ENCODE measurements at places on chromosomes 4 and X.

GRCh38 chrX:139831675-139832456 is 101.0 kb downstream of the ATP11C start:
- no peak for DNase-seq

DNA sequence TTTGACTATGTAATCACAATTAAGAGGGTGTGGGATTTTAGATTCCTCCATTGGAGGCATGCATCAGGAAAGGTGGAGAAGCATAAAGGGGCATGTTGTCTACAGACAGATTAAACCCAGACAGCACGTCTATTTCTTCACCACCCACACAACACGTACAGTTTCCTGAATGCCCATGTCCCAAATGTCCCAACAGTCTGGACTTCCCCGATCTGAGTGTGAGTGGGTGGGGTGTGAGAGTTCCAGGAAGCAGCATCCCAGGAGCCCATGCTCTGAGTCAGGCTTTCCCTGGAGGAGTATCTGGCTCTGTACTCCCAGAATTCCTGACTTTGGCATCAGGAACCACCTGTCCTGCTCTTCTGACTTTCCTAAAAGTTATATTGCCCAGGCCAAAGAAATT is 30.8 kb upstream of the NDP start:
- no peak for DNase-seq

DNA sequence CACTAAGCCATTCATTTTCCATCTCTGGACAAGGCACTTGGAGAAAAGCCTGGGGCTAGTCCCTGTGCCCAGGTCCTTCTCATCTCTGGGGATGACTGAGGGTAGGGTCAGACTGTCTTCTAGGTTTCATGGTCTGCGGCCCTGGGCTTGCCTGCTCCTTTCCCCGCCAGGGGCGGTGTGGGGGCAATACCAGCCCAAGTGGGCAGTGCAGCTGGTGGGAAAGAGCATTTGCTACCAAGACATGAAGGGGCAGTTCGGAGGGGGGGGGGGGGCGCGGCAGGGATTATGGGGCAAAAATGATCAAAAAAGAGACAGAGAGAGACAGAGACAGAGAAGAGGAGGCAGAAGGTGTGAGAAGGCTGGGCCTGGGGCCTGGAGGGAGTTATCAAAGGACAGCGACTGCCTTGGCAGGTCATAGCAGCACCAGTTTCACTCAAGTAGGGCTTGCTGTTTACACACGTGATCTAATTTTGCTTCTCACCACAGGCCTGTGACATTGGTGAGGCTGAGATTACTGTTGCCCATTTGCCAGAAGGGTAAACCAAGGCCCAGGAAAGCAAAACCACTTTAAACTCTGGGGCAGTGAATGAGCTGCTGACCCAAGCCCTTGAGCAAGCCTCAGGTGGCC is 56.1 kb downstream of the PJA1 start:
- DNase-seq = no peak

GRCh38 chr4:8547912-8548730 is 32.1 kb upstream of the GPR78 start:
- DNase-seq = no peak

DNA sequence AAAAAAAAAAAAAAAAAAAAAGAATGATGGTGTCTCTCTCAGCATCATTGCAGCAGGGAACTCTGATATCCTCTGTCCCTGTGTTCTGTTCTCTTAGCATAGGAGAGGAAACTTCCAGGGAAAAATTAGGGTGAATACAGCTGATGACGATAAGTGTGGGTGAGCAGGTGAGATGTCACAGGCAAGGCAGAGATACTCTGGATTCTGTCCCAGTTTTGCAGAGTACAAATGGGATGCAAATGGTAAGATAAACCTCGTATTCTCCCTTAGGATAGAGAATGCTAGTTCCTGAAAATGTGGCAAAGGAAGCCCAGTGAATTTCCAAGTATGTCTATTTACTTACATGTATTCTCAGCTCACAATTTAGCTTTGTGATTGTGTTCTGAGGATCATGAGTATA is 671.6 kb upstream of the BOD1L1 start:
- DNase-seq = no peak

DNA sequence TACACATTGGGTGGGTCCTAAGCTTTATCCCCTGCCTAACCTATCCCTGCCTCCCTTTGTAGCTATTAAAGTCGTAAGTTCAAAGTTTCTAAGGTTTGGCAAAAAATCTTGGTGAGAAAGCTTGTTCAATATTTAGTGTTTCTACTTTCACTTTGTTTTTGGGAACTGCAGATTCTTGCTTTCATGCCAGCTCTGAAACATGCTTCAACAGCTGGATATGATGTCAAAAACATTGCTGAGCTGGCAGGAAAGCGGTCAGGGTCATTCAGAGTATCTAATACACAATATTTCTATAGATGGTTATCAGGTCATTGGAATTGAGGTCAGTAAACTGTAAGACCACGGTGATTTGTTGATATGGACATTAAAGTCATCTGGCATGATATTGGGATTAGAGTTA is 19.7 kb downstream of the CENPI start:
- DNase-seq = no peak

- DNase-seq = no peak
Measured at GRCh38 chr4:10611673-10612072, 72.9 kb downstream of the CLNK start.

DNA sequence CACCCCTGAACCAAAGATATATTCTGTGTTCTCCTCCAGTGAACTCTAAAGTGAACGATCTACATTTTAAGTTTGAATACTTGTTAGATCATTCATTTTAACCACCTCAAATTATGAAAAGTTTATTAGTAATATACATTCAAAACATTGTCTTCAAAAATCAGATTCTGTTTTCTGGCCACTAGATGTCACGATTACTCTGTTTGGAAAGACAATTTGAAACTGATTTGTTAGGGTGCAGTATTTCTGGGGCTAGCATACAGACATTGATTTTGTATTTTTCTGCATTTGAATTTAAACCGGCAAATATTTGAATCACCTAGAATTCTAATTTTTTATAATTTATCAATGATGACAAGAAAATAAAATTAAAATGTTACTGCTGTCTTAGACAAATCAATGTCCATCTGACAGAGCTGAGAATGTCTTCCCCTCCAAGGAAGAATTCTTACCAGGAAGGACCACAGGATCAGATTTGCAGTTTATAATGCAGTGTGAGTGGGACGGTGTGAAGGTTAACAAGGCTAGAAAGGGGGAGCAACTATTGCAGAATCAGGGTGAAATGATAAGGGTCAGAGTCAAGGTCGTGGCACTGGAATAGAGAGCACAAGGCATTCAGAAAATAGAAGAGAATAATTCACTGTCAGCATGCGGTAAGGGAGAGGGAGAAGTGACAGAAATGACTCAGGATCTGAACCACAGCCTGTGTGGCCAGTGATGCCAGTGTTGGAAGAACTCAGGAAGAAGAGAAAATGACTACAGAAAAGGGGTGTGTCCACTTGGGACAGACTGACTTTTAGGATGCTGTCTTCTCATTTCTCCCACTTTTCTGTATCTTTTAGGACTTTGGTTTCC is 91.6 kb downstream of the ANXA10 start:
- DNase-seq = no peak

- no peak for DNase-seq
Measured at GRCh38 chrX:31223817-31224216, 152.0 kb upstream of the FTHL17 start.

DNA sequence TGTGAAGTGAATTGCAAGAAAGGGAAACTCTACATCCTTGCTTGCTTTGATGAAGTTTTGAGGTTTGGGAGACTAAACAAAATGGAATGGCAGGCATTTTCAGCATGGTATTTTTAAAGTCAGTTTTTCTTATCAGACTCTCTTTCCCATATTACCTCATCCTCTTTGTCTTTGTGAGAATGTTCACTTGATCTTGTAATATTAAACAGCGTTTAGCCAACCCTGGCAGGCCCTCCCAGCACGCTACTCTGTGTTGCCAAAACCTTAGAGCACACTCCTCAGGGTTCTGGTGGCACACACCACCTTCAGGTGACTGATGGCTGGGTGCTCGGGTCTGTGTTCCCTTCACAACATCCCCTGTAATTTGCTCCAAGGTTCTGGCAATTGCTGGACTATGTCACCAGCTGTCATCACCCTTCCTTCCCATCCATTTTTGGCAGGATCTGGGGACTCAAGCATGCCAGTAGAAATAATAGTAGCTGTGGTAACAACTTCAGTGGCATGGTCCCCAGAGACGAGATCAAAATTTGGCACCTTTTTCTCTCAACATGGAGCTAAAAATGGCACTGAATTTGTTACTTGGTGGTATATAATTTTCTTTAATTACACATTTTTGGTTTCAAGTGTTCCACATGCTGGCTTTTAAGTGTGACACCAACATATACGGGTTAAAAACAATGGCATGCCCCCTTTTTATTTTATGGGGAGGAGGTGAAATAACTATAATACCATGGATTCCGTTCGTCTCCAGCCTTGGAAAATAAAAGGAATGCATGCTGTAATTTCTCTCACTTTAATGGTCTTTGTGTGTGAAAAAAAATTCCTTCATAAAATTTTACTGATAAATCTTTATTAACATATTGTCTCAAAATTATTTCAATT is 273.1 kb downstream of the DCTD start:
- DNase-seq = no peak

DNA sequence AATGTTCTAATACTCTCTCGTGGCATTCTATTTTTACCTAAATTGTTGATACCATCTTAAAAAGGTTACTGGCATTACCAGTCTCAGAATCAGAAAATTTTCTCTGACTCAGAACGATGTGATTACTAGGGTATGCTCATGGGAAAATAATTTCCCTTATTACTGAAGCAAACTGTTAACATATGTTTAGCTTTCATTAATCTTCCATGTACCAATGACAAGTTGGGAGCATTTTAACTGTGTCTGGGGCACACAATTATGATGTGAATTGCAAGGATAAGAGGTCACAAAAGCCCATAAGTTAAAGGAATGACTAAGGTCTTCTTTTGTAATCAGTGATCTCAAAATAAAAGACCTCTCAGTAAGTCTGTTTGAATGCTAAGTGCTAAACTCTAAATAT is 1254.6 kb downstream of the PCDH18 start:
- DNase-seq = no peak

GRCh38 chr4:137702512-137702911 is 170.2 kb upstream of the PCDH18 start:
- DNase-seq = no peak

Data from hippocampal formation (tissue), 2 donors.